ENCODE measurements at places on chromosomes 11 and 22. TPM values are rescaled to one million over a fixed set of nuclear protein-coding genes. Genes with fewer than 3 reads are reported as not detected.

The CALCA gene
- total RNA-seq: not detected

- no peak for DNase-seq
These were observed 45.9 kb upstream of the RTL6 start for GRCh38 chr22:44543781-44544477.

DNA sequence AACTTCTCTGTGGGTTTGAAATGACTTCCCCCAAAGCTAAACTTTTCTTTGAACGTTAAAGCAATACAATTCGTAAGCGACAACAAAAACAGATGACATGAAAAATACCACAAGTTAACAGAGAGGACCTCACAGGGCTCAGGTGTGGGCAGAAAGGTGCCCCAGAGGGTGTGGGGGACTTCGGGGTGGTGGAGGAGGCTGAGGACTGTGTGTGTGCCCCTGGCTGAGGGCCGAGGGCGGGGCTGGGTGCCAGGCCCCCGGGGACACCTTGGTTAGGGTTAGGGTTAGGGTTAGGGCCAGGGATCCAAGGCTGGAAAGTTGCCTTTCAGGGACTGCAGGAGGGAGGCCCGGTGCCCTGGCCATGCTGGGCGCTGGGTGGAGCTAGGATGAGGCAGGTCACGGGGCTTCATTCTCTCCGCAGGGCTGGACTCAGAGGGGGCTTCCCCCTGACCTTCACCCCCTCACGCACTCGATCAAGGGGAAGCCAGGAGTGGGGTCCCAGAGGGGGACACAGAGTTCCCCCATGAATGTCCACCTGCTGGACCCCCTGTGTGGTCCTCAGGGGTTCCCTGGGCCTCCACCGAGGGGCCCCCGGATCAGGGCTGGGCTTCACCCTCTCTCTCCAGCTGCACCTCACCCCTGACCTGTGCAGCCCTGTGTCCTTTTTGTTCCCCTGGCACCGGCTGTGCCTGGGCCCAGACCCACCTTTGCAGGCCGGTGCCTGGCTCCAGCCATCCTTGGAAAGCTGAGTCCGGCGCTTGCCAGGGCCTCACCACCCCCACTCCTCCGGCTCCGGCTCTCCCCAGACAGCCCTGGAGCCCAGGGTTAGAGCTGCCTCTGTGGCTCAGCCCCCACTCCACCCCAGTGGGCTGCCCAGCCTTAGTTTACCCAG, 7.0 kb downstream of the TNNI2 start:
- DNase-seq: no peak

- no peak for DNase-seq
These were observed 256.0 kb upstream of the SESN3 start for GRCh38 chr11:95486979-95487378.

DNA sequence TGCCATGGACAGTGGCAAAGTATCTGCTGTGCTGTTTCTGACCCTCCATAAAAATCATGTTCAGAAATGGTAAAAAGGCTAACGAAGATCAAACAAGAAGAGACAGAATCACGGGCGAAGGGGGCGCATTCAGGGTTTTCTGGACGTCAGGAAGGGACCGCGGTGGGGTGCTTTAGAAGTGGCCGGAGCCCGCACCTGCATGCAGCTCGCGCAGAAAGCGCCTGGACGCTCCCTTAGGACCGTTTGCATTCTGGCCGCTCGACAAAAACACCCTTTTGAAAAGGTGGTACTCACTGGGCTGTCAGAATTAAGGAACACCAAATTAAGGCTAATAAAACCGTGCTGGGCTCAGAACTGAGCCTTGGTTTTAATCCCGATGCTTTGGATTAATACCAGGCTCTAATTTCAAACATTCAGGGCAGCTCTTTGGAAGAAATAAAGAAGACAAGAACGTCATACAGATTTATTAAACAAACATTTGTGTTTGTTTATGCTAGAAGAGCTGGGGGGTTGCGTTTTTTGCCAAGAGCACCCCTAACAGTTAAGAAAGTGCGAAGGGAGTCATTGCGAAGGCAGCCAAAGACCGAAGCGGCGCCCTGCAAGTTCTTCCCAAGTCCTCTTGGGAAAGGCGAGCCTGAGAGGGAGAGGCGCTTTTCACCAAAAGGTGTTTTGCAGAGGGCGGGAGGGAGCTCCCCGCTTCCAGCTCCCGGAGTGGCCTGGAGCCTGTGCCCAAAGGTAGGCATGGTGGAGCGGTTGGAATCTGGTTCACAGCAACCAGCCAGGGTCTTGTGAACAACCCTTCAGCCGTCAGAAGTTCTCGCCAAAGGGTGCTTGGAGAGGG, 47.7 kb upstream of the DBX1 start:
- DNase-seq: no peak

DNA sequence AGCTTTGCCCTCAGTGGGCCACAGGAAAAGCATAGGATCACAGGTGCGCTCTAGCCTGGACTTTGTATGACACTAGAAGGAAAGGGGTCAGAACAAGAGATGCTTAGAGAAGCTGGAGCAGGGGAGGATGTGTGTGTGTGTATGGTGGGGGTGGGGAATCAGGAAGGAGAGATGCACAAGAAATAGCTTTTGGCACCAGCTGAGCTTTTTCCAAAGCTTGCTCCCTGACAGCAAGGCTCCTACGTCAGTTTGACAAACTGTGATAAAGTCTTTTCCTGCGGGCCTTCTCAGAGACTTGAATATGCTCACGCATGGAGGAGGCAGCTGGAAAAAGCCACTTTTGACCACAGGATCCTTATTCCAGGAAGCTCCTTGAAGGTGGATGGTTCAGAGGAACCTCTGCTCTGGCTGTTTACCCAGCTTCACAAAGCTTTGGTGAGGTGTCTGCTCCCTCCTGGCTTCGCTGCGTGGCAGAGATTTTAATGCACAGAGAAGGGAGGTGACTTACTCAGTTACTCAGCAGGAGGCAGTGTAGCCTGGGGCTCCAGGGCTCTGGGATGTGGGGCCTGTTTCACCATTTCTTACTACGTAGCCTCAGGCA, 3.9 kb downstream of the CDC42EP1 start:
- no peak for DNase-seq

DNA sequence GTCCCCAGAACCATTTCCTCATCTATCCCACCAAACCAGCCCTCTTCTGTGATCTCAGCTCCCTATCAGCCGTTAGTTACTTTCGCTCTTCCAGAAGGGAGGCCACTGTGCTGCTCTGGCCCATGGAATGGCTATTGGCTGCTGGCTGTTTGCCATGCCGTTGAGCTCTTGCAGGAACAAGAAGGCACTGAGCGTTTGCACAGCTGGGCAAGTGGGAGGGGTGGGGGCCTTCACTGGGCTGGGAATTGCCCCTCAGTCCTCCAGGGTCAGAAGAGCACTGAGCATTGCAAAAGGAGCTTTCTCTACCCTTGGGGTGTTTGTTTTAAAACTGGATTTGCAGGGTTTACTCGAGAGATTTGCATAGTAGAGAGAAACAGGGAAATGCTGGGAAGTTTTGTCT, 129.0 kb upstream of the PARVA start:
- no peak for DNase-seq

The OR56A5 gene
- total RNA-seq: not detected

GRCh38 chr11:129639300-129639699, 176.3 kb upstream of the TMEM45B start:
- peak; percentile 87 for DNase-seq

DNA sequence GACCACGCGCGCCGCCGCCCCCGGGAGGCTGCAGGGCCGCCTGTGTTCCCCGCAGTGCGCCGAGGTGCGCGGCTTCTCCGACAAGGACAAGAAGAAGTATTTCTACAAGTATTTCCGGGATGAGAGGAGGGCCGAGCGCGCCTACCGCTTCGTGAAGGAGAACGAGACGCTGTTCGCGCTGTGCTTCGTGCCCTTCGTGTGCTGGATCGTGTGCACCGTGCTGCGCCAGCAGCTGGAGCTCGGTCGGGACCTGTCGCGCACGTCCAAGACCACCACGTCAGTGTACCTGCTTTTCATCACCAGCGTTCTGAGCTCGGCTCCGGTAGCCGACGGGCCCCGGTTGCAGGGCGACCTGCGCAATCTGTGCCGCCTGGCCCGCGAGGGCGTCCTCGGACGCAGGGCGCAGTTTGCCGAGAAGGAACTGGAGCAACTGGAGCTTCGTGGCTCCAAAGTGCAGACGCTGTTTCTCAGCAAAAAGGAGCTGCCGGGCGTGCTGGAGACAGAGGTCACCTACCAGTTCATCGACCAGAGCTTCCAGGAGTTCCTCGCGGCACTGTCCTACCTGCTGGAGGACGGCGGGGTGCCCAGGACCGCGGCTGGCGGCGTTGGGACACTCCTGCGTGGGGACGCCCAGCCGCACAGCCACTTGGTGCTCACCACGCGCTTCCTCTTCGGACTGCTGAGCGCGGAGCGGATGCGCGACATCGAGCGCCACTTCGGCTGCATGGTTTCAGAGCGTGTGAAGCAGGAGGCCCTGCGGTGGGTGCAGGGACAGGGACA, 2.7 kb downstream of the NLRP6 start:
- no peak for DNase-seq

The UCP2 gene
- total RNA-seq: 0.59 TPM

GRCh38 chr11:119166368-119167076, 2.0 kb upstream of the NLRX1 start:
- DNase-seq: no peak

DNA sequence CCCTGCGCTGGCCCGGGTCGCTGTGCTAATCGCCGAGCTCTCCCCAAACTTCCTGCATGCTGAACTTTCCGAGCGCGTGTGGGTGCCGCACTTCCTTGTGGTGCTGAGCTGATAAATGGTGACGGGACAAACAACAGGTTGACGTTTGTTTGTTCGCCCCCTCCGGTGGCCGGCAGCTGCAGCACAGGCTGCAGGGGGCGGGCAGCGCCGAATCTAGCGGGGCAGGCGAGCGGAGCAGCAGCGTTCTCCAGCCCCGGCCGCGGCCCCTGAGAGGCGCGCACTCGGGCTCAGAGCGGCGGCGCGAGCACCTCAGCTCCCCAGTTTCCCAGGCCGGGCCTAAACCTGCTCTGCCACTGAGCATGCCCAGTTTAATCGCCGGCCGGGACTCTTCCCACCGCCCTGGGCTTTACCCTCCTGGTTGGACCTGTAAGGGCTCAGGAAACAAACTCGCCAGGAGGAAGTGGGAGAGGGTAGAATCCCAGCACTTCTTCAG, at the start of gene PDGFD:
PDGFD (minus strand) TSS at position 120 of the 493 bp plus-strand sequence.
- DNase-seq: peak; percentile 64

DNA sequence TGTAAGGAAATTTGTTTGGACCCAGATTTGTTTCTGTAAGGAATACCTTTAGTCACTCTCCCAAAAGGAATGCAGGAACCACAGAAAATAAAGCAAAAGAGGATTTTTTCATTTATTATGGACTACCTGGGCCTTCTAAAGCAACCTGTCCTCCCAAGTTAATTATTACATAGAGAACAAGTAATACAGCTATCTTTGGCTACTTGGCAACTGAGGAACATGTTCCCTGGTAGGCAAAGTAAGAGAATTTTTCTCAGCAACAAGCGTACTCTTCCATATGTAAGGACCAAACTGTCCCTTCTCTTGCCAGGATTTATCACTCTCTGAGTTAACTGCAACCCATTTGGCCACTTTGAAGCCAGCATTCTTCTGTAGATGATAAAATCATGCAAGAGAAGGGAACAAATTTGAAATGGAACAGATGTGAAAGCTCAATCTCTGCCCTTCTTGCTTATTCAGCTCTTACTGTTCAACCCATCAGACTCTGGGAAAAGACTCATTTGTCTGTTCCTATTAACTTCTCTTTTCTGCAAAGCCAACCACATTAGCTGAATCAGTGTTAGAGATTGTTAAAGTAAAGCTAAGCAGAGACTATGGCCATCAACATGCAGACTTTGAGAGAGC, 190.2 kb downstream of the SWAP70 start:
- DNase-seq: no peak

- DNase-seq: no peak
These were observed 54.5 kb upstream of the PLET1 start for GRCh38 chr11:112315057-112315720.

GRCh38 chr11:31824879-31825837, 14.0 kb upstream of the PAX6 start:
- DNase-seq: no peak

- DNase-seq: no peak
These were observed 5.8 kb upstream of the CELF1 start for GRCh38 chr11:47558695-47559094.

GRCh38 chr22:36343070-36343719, 44.6 kb downstream of the MYH9 start:
- no peak for DNase-seq

DNA sequence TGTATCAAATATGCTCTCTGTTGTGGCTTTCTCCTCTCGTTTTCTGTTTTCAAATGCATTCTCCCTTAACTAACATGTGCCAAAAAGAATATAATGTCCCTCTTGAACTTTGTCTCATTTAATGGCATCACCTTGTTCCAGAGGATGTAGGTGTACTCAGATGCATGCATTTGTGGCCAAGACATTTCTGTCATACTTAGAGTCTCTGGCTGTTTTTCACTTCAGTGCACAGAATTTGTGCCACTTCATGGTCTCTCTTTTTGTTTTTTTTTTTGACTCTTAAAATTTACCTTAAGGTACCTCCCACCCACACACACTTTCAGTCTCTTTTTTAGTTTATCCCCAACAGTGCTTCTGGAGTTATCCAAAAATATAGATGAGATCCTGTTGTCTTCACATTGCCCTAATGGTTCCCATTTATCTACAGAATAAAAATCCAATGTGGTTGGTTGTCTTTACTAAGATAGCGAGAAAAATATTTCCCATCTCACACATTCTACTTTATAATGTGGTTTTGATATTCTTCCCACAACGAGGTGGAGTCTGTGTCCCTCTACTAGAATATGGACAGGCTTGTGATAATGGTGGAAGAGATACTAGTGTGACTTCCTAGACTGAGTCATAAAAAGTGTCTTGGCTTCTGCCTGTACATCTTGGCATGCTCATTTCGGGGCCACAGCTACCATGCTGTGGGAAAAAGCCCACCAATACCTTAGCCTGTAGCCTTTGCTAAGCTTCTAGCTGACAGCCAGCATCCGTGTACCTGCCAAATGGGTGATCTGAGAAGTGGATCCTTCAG, 125.8 kb downstream of the DDX10 start:
- DNase-seq: no peak

- DNase-seq: no peak
These were observed 18.1 kb downstream of the GAB4 start for GRCh38 chr22:16989915-16990314.

GRCh38 chr11:63882555-63883242, 34.3 kb downstream of the RCOR2 start:
- no peak for DNase-seq

DNA sequence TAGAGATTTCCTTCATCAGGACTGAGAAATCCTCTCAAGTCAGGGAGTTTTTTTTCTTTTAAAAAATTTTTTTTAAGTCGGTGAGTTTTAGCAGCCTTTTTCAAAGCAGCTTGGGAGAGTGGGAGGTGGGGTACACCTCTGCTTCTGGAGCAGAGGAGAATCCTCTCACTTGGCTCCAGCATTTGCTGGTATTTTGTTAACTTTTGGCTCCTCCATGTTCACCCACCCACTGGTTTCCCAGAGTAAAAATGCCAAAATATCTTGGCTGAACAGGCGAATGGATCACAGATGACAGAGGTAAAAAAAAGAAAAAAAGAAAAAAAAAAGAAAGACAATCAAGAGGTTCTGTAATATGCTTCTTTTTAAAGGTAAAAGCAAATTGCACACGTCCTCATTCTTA, 68.0 kb downstream of the GAB2 start:
- DNase-seq: no peak

The MRGPRX3 gene
- not detected for total RNA-seq

- DNase-seq: no peak
These were observed 544.4 kb downstream of the MIAT start for GRCh38 chr22:27201741-27202140.

Measured in pulmonary artery endothelial cell (primary cell).